PC-9 (cell line): ENCODE measurements at places on chromosomes 16 and 17.
A peak's percentile ranks its signal among the peaks of the same experiment; 100 is the strongest.

DNA sequence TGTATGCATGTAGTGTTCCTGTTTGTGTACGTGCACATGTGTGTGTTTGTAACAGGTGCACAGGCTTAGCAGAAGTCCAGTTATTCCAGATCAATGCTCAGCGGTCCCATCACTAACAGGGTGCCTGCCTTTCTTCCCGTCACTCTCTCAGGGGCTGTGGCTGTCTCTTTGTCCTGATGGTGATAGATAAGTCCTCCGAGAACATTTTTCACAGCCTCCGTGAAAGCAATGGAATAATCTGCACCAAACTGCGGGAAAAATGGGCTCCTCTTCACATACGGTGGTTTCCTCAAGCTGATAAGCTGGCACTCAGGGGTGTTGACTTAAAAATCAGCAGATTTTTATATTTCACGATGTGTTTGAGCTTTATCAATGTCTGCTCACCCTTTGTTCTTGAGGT lies 342.3 kb downstream of the TMEM114 start:
- H3K27me3 ChIP-seq: no peaks in the 10 kb centered on the region
- H3K4me1 ChIP-seq: no peaks in the 10 kb centered on the region
- H3K4me3 ChIP-seq: no peak overlapping the region
- no peak for DNase-seq
- H3K36me3 ChIP-seq: no peaks in the 10 kb centered on the region

- peak; percentile 91 for DNase-seq
- peaks cover 14% of the 10 kb centered on the region for H3K4me1 ChIP-seq
- H3K4me3 ChIP-seq: peak within 1 kb of the TSS; percentile 91
- peak within 1 kb of the TSS; percentile 8 for H3K27ac ChIP-seq
- H3K27me3 ChIP-seq: no peaks in the 10 kb centered on the region
Measured at GRCh38 chr17:17206124-17206912, at the start of gene PLD6. Gene PLD6 (minus strand): TSS chr17:17206333. CDS start chr17:17206286, 47 bp downstream.

GRCh38 chr17:56994009-56994792 lies 16.3 kb downstream of the SCPEP1 start:
- H3K4me3 ChIP-seq: no peak overlapping the region
- no peaks in the 10 kb centered on the region for H3K36me3 ChIP-seq
- no peak for DNase-seq

GRCh38 chr17:1100382-1100781 lies 79.4 kb downstream of the ABR start:
- no peak for DNase-seq
- no peaks in the 10 kb centered on the region for H3K36me3 ChIP-seq
- H3K4me3 ChIP-seq: no peak overlapping the region
- H3K4me1 ChIP-seq: no peaks in the 10 kb centered on the region
- no peak overlapping the region for H3K27ac ChIP-seq

GRCh38 chr16:89945654-89946053 lies 2.9 kb upstream of the DEF8 start:
- no peak overlapping the region for H3K4me3 ChIP-seq
- no peaks in the 10 kb centered on the region for H3K36me3 ChIP-seq
- no peaks in the 10 kb centered on the region for H3K4me1 ChIP-seq
- DNase-seq: no peak

DNA sequence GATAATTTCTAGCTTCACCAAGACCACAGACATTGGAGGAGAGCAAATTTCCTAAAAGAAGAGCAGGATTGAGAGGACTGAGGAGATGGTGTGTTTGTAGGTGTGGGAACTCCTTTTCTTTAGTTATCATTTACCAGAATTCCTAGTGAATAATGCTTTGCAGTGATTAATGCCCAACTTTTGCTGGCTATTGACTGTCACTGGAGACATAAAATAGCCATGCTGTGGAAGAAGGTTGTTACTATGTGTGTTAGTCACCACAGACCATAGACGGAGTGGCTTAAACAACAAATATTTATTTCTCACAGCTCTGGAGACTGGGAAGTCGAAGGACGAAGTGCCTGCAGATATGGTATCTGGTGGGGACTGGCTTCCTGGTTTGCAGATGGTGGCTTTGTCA lies 179.1 kb downstream of the SHISA9 start:
- H3K36me3 ChIP-seq: no peaks in the 10 kb centered on the region
- DNase-seq: no peak

DNA sequence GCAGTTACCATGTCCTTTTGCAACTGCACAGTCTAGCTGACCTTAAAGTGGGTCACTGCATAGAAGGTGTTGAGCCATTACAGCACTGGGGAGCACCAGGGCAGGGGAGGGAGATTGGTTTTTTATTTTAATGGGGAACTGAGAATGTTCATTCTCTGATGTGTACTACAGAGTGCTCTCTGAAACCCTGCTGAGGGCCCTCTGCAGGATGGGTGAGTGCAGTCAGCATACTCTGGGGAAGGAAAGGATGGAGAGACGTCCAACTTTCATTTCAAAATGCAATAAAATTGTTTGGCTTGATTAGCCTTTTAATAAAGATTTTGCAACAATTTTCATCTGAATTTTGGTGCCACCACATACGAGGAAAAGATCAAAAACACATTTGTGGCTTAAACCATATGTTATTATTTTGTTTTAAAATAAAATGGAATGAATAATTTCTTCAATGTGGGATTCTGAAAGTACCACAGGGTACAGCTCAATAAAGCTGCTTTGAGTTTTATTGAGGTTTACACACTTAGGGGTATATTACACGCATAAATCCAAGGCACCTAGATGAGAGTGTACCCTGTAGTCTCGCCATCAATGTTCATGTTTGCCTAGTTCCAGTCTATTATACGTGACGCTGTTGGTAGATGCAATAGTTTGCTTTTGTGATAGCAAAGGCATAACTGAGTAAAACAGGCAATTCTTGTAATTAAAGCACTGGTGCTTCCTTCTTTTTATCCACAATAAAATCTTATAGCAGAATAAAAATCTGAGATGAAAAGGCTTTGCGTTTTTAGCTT lies 73.5 kb downstream of the SNX11 start:
- H3K4me3 ChIP-seq: no peak overlapping the region
- no peaks in the 10 kb centered on the region for H3K4me1 ChIP-seq
- no peak overlapping the region for H3K27ac ChIP-seq
- no peak for DNase-seq

GRCh38 chr17:66520999-66521398 lies 218.6 kb downstream of the PRKCA start:
- H3K36me3 ChIP-seq: 0 out of 2 replicates have a peak, but pooled peaks cover 3% of the 10 kb centered on the region
- H3K27me3 ChIP-seq: no peaks in the 10 kb centered on the region
- no peak for DNase-seq
- peaks cover 16% of the 10 kb centered on the region for H3K4me1 ChIP-seq

DNA sequence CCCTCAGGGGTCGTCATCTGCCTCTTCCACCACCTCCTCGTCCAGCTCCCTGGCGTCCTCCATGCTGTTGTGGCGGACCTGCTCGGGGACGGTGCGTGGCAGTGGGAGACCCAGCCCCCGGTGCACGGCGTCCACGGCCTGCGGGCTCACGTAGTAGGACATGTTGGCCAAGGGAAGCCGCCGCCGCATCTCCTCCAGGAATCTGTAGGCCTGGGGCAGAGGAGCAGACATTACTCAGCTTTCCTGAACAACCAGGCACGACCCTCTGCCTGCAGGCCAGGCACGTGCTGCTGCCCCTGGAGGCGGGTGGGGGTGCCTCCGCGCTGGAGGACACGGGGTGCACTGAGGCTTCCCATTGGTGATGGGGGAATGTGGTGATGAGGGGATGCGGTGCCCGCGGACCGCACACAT lies 17.8 kb downstream of the TELO2 start:
- H3K36me3 ChIP-seq: no peaks in the 10 kb centered on the region
- H3K27ac ChIP-seq: no peak overlapping the region
- H3K4me3 ChIP-seq: no peak overlapping the region
- no peaks in the 10 kb centered on the region for H3K4me1 ChIP-seq

DNA sequence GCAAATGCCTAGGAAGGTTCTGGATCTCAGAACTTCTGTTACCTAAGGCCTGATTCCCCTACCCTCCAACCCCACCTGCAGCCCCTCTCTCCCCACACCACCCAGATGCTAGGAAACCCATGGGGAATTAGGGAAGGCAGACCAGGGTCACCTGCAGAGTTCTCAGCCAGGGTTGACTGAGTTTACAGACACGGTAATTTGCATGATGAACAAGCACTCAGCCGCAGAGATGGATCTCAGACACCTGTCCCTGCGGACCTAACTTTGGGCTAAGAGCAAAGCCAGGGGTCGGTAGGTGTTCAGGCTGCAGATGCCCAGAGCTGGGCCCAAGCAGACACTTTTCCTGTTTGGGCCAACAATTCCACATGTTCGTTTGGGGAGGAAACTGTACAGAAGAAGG lies 2.9 kb downstream of the ABI3 start:
- no peak overlapping the region for H3K4me3 ChIP-seq
- H3K27me3 ChIP-seq: no peaks in the 10 kb centered on the region
- no peak for DNase-seq
- H3K36me3 ChIP-seq: no peaks in the 10 kb centered on the region
